ENCODE measurements at places on chromosomes 7 and 10.

GRCh38 chr7:106365252-106366005 lies 80.6 kb upstream of the NAMPT start:
- DNase-seq, result no peak

DNA sequence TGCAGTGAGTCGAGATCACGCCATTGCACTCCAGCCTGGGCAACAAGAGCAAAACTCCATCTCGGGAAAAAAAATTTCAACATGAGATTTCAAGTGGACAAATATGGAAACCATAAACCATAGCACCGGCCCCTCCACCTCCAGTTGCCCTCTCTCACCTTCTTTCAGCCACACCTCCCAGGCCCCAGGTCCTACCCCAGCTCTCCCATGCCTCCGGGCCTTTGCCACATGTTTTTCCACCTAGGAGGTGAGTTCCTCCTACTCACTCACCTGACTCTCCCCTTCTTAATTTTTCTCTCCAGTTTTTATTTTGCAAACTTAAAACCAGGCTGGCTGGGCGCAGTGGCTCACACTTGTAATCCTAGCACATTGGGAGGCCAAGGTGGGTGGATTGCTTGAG lies 13.7 kb upstream of the CLDN4 start:
- no peak for DNase-seq

GRCh38 chr7:17855202-17855601 lies 85.1 kb downstream of the SNX13 start:
- no peak for DNase-seq

DNA sequence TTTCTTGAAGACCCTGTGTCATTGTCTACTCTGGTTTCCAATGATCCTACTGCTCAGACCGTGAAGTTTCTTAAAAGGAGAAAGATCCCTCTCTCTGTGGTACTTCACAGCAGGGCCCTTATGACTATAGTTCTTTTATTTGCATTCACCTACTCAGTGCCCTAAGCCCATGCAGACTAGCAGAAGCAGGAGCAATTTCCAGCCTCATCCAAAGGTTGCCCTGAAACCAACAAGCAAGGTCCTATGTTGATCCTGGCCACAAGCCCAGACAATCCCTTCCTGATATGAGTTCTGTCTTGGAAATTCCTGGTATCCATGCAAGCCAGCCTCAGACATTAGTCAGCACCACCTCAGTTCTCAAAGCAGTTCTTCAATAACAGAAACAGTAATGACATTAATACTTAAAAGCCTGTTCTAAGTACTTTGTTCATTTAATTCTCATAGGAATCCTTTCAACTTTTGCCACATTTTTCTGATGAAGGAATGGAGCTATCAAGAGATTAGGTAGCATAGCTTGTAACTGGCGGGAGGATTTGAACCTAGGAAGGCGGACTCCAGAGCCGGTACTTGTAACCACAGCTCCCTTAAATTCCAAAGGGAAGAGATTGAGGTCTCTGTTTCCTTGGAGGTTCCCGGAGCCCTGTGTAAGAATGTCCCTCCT lies 58.1 kb upstream of the ST8SIA6 start:
- DNase-seq, result no peak

DNA sequence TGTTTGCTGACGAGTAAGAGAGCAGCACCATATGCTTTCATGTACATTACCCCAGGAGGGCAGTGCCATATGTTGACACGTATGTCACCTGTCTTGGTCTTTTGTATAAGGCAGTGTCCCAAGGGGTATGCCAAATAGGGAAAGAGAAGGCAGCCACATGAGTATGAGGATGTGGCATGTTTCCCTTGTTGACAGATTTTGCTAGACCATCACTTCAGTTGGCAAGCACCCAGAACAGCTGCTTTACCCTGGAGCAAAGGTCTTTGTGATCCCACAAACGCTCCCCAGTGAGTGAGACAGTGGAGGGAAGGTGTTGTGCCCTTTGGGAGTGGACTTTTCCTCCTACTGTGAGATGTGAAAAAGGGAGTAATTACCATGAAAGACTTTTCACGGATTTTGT lies 350.1 kb downstream of the ETV1 start:
- no peak for DNase-seq

- DNase-seq, result no peak
These were observed 29.3 kb upstream of the CSGALNACT2 start for GRCh38 chr10:43108951-43109350.

DNA sequence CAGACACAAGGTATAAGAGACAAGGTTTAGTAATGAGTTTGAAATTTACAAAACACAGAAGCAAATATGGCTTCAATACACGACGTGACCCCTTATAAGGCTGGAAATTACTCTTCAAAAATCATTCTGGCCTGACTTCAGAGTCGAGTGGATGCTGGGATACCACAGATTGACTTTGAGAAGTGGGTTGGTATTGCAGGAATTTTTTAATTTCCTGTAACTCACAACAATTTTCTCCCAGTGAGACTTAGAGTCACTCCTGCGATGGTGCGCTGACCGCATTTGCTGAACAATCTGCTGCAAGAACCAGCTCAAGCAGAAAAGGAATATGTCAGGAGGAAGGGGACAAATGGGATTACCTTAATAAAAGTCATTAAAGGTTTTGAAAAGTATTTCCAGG lies 132.1 kb downstream of the EMX2 start:
- DNase-seq, result no peak

- no peak for DNase-seq
These were observed 84.1 kb upstream of the DLX6 start for GRCh38 chr7:96921231-96921630.

DNA sequence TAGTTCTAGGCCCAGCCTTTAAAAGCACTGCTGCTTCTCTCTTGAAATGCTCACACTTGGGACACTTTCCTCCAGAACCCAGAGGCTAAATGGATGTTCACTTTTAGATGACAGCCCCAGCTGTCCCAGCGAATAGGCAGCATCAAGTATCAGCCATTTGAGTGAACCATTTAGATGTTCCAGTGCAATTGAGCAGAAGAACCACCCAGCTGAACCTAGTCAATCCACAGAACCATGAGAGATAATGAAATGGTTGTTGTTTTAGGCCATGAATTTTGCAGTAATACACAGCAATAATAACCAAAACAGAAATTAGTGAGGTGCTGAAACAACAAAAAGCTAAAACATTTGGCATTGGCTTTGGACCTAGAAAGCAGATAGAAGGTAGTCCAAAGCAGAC lies 273.9 kb downstream of the ETV1 start:
- no peak for DNase-seq

- DNase-seq, result no peak
These were observed 49.6 kb downstream of the SEMA3C start for GRCh38 chr7:80869106-80869784.

Measured in HepG2 (cell line).